ENCODE measurements at places on chromosomes 2 and 18. TPM values are rescaled to one million over a fixed set of nuclear protein-coding genes. Genes with fewer than 3 reads are reported as not detected.

DNA sequence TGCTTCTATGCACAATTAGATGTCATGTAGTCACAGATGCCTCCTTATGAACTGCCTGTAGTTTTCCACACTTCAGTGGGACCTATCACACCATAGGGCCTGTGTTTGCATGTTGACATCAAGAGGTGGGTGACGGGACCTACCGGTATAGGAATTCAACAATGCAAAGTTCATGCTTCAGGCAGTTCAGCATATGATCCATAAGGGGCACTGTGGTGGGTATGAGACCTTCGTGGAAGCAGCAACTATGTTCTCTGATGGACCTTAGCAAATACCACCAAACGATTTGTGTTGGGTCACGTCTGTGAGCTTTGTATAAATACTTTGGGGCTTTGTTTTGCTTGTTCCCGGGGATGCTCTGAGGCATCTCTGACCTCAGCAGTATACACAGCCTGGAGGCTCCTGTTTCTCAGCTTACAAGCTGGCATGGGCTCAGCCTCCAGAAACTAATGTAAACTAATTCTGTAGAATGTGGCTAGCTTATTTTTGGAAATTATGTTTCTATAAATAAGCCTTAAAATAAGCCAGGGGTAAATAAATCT lies 111.6 kb downstream of the DTNA start:
- DNase-seq, result no peak

- DNase-seq, result no peak
Observed at GRCh38 chr18:23302851-23303527, 150.1 kb upstream of the RIOK3 start.

DNA sequence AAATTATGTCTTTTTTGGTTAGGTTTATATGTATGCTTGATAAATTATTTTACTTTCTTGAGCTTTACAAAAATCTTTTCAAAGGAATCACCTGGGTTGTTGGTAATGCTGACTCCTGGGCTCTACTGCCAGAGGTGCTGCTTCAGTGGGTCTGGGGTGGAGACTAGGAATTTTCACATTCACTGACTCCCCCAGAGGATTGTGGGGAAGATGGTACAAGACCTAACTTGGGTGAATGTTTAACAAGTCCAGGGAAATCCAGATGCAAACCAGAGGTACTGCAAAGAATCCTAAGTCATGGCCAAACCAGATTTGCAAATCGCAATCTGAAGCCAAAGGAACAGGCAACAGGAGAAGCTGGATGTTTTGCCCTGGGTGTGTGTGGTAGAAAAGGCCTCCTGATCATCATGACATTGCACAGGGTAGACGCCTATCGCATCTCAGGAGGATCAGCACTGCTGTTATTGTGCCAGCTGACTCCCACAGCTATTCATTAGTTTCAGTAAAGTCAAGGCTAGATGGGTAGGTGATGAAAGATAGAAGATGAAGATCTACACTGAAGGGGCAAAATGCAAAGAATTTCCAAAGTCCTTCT lies 185.2 kb downstream of the BARD1 start:
- DNase-seq, result no peak

DNA sequence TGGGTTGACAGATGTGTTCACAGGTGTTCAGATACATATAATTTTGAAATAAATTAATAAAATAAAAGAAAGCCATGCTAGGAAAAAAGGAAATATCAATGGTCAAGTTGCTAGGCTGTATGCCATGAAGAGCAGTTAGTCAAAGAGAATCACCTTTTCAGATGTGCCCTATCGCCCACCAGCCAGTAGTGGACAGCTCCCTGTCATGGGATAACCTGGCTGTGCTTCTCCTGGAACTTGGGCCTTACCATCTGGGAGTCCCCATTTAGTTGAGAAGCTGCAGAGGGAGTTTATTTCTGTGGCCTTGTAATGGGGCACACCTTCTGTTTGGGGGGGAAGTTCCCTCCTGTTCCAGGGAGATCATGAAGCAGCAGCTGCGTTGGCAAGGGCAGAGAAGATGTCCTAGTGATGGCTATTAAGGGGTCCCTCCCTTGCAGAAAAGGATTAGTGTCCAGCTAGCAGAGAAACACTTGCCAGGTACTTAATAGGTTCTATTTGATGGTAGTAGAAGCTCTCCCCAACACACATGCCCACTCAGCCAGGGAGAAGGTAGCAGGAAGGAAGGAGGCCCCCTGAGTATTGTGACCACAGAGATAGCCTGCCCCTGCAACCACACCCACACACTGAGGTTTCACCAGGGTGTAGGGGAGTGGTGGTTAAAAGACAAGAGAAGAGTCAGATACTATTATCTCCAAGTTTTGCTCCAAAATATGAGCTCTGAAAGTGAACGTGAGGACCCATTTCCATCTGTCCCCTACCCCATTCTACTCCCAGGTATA lies 117.7 kb downstream of the B3GNT2 start:
- DNase-seq, result no peak

- no peak for DNase-seq
Observed at GRCh38 chr2:238493880-238494572, 67.3 kb downstream of the ASB1 start.

DNA sequence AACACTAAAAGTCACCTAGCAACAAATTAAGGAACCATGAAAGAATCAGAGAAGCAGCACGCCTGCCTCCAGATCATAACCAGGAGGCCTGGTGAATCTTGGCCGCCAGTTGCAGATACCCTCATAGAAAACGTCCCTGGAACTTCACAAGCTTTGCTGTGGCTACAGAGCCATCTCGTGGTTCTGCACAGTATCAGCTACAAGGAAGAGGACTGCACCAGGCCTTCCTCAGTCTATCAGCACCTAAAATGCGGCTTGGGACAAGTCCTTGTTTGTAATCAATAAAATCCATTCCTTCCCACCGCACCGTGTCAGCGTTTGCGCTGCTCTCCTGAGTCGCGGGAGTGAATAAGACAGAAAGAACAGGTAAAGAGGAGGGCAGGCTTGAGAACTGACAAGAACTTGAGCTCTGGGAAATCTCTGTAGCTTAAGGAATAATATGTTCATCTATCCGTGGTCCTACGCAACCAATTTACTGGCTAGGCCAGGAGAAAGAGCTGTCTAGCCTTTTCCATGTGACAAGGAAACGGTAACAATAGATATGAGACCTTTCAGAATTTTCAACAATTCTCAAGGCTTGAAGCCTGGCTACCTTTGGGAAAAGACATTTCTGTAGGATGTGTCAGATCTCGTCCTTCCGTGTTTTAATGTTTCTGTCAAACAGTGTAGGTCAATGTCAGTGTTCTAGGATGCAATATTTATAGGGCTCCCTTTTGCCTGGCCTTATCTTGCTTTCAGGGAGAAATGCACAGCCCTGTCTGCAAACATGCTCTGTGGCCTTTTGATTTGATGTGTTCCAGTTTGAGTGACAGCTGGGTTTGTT lies 128.5 kb upstream of the RAB12 start:
- DNase-seq, result no peak

- no peak for DNase-seq
Observed at GRCh38 chr2:159137511-159138241, 148.8 kb downstream of the WDSUB1 start.

- peak; percentile 81 for DNase-seq
Observed at GRCh38 chr2:96325041-96325883, at the start of gene ITPRIPL1. Gene ITPRIPL1, plus strand, starts transcription at chr2:96325317. Its CDS starts 523 bp downstream, at chr2:96325840.

DNA sequence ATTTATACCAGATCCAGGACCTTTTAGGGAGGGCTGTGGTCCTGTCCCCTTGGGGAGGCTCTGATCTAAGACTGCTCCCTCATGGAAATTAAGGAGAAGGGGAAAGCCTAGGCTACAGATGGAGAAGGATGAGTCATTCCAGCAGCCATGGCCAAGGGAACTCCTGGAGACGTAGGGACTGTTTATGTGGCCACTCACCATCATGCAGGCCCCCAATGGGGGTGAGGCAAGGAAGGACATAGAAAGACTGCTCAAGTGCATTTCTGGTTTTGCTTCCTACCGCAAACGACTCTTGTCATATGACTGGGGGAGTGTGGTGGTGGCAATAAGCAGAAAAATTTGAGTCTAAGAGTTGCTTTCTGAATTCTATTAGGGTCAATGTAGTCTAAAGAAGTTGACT lies 54.0 kb upstream of the CYP1B1 start:
- DNase-seq, result peak; percentile 49

- no peak for DNase-seq
Observed at GRCh38 chr2:174350018-174350417, 15.3 kb downstream of the SP9 start.

- DNase-seq, result no peak
Observed at GRCh38 chr2:211161236-211161635, 604.8 kb downstream of the CPS1 start.

Gene CCDC148
- total RNA-seq, result 0.69 TPM

Gene PAX8
- total RNA-seq, result 2.1 TPM
